ENCODE measurements at places on chromosomes 16 and 17.
A peak's percentile ranks its signal among the peaks of the same experiment; 100 is the strongest.

DNA sequence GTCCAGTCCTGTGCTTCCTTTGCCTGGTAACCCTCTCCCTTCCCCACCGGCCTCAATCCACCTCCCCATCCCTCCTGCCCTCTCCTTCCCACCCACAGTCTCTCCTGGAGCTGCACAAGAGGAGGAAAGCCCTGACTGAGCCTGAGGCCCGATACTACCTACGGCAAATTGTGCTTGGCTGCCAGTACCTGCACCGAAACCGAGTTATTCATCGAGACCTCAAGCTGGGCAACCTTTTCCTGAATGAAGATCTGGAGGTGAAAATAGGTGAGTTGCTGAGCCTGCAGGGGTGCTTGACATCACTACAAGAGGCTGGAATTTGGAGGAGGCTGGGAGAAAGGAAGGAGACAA, 1.3 kb downstream of the PLK1 start:
- no peak for DNase-seq

- DNase-seq = peak; percentile 28
These were observed 5.6 kb downstream of the FBRS start for GRCh38 chr16:30663820-30664219.

GRCh38 chr16:25219070-25219737, 2.5 kb downstream of the AQP8 start:
- DNase-seq = no peak

- DNase-seq = peak; percentile 36
These were observed 2.6 kb upstream of the ABCC3 start for GRCh38 chr17:50631908-50632571.

GRCh38 chr17:66525338-66525737, 222.9 kb downstream of the PRKCA start:
- no peak for DNase-seq

GRCh38 chr17:17176341-17176740, 29.8 kb downstream of the PLD6 start:
- DNase-seq = no peak

DNA sequence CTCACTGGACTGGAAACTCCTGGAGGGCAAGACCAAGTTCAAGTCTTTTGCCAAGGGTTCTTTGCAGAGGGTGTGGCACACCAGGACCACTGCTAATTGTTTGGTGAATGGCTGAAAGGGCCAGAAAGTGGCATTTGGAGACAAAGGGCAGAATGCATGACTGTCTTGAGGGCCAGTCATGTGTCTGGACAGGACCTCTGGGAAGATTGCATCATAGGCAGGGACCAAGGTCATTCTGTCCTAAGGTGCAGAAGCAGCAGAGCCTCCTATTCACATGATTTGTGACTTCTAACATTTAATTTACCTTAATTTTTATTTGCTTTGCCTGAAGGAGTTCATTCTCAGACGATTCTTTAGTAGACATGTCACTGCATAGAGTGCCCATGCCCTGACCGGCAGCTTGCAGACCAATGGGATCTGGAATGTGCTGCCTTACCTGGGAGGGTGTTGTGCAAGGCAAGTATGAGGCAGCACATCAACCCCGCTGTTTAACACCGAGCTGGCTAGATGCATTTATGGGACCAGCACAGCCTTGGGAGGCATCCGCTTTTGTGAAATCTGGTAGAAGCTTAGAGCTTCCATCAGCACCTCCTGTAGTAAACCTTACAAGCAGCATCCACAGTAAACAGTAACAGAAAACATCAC, 62.3 kb upstream of the MAF start:
- no peak for DNase-seq

GRCh38 chr17:52604105-52604504, 445.6 kb upstream of the CA10 start:
- DNase-seq = no peak

- DNase-seq = no peak
These were observed 39.9 kb downstream of the CENPV start for GRCh38 chr17:16313139-16314090.

GRCh38 chr16:56279914-56280313, 88.6 kb downstream of the GNAO1 start:
- no peak for DNase-seq

GRCh38 chr16:23952128-23952970, 116.6 kb downstream of the PRKCB start:
- peak; percentile 18 for DNase-seq

DNA sequence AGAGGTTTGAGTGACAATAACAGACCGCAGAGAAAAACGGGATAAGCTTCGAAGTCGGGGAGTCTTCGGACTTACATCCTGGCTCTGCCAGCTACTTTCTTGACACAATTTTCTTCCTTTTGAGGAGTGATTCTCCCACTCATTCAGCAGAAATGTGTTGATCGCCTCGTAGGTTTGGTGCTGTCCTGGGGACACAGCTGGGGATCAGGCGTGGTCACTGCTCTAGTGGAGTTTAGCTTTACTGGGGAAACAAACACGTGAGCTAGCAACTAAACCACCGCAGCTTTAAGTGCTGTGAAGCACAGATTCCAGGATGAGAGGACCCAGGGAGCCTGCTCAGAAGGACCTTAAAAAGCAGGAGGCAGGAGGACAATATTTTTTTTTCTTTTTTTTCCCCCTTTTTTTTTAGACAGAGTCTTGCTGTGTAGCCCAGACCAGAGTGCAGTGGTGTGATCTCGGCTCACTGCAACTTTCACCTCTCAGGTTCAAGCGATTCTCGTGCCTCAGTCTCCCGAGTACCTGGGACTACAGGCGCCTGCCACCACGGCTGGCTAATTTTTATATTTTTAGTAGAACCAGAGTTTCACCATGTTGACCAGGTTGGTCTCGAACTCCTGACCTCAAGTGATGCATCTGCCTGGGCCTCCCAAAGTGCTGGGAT, 858 bp downstream of the NUBP1 start:
- no peak for DNase-seq

- DNase-seq = no peak
These were observed 20.5 kb downstream of the SREBF1 start for GRCh38 chr17:17816240-17816814.

DNA sequence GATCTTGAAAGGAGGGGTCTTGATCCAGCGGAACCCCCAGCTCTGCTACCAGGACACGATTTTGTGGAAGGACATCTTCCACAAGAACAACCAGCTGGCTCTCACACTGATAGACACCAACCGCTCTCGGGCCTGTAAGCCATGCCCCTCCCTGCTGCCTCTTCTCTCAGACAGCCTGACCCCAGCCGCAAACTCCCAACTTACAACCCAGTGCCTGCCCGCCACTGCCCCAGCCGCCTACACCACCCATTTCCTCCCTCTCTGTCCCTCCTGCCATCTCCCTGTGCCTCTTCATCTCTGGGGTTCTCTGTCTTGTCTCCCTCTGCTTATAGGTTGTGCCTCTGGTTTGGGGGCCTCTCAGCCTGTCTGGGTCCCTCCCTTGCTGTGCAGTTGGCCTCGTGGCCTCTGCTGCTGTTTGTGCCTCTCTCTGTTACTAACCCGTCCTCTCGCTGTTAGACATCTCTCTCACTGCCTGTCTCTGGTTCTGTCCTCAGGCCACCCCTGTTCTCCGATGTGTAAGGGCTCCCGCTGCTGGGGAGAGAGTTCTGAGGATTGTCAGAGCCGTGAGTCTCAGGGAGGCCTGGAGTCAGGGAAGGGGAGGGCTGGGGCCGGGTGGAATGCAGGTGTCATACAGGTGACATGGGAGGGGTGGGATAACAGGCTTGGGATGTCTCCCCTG, 9.6 kb downstream of the ERBB2 start:
- no peak for DNase-seq

DNA sequence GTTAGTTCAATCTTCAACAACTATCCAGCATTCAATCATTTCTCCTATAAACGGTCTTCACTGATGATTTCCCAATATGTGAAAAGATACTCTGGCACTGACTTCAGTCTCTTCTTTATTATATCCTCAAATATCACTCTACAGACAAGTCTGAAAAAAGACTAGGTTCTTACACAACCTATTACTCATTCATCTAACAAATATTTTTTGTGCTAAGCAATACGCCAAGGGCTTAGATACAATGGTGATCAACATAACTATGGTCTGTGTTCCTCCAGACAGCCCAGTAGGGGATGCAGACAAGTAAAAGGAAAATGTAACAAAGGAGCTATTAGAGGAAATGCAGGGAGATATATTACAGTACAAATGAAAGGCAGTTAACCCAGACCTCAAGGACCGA, 63.9 kb downstream of the MYO1D start:
- DNase-seq = no peak

- no peak for DNase-seq
These were observed 97.6 kb upstream of the FAM20A start for GRCh38 chr17:68698746-68699145.
